SK-N-DZ (cell line): ENCODE measurements at places on chromosomes 4 and X.

DNA sequence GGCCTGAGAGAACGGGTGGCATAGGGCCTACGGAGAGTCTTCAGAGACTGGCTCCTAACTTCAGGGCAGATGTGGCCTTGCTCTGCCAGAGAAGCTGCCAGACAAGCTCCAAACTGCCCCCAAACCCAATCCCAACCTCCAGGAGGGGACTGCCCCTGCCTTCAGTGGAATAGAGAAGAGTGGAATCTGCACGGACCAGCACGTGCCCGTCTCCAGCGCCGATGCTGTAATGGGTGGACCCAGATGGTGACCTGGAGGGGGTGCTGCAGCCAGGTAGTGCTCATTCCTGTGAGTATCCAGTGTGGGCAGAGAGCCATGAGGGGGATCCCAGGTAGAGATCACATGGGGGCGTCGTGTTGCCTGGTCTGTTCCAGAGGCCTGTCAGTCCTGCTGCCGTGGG, 73.2 kb upstream of the NKX1-1 start:
- no peak for DNase-seq

- DNase-seq, result no peak
Observed at GRCh38 chr4:101969965-101970364, 179.4 kb downstream of the BANK1 start.

GRCh38 chr4:57231781-57232180, 121.6 kb upstream of the IGFBP7 start:
- no peak for DNase-seq

DNA sequence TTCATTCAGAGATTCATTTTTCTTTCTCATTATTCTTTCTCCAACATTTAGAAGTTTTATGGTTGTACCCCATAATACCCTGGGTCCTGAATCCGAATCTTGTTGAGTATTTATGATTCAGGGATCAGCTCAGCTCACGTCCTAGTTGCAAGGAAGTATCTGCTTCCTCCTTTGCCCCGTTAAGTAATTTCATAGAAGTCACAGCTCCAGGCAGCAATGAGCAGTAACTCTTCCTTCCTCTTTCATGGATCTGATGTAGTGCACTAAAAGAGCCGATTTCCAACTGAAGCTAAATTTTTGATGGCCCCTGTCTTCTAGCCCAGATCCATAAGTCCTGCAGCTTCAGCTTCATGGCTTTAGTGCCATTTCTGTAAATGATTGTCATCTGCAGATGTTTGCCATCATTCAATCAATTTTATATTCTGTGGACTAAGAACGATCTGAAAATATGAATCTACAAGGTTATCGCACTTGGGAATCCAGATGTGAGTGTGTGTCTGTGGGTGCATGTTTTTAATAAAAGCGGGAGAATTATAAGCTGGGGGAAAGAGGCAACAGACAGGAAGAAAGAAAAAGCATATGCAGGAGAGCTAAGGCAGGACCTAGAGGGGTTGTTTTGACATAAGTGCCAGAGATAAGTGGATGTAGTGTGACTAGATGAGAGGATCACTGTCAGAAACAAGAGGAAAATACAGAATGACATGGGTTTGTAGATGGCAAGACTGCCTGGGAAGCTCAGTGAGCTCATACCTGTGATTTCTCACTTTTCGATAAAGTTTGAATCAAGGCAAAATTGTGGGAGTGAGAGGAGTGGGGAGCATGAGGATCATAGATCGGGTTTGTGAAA, 17.5 kb downstream of the VEGFD start:
- no peak for DNase-seq

- no peak for DNase-seq
Observed at GRCh38 chrX:132025041-132025440, 1.9 kb downstream of the STK26 start.

DNA sequence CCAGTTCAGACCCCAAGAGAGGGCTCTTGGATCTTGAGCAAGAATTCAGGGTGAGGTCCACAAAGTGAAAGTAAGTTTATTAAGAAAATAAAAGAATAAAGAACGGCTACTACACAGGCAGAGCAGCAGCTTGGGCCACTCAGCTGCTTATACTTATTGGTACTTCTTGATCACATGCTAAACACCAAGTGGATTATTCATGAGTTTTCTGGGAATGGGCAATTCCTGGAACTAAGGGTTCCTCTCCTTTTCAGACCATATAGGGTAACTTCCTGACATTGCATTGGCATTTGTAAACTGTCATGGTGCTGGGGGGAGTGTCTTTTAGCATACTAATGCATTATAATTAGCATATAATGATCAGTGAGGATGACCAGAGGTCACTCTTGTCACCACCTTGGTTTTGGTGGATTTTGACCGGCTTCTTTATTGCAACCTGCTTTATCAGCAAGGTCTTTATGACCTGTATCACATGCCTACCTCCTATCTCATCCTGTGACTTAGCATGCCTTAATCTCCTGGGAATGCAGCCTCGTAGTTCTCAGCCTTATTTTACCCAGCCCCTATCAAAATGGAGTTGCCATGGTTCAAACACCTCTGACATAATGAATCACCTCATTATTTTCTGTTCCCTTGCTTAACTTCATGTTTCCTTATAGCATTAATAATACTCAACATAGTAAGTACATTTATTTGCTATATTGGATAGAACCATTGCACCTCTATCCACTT, 476.3 kb downstream of the DTHD1 start:
- DNase-seq, result no peak

DNA sequence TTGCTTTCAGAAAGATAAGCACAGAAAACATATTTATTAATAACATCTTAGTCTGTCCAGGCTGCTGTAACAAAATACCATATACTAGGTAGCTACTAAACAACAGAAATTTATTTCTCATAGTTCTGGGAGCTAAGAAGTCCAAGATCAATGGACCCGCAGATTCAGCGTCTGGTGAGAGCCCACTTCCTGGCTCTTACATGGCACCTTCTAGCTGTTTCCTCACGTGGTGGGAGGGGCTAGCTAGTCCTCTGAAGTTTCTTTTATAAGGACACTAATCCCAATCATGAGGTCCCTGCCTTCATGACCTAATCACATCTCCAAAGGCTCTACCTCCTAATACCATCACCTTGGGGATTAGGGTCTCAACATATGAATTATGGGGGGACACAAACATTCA, 57.2 kb upstream of the AFF2 start:
- DNase-seq, result no peak

GRCh38 chr4:162392946-162393345, 229.1 kb upstream of the FSTL5 start:
- no peak for DNase-seq

DNA sequence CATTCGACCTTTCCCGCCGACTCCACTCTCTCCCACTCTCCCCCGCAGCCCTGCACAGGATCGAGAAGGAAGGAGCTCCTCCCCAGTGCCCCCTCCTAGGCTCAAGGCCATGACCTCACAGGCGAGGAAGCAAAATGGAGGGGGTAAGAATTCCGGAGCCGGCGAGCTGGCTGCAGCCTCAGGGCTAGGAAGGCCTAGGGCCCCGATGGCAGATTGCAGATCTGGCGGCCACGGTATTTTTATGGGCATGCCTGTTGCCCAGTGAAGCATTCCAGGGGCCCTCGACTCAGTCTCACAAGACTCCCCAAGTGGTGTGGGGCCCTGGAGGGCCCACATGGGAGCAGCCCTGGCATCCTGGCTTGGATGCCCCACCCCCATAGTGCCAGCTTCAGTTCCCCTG, 942 bp upstream of the L1CAM start:
- DNase-seq, result no peak

GRCh38 chr4:137531986-137532868, at the start of gene PCDH18:
Gene PCDH18, minus strand, starts transcription at chr4:137532494. Its CDS starts 406 bp downstream, at chr4:137532088.
- peak; percentile 58 for DNase-seq
